CD4-positive, alpha-beta T cell treated with Interleukin-1 beta for 1 hour (primary cell): ENCODE measurements at places on chromosomes 2 and 18.
A peak's percentile ranks its signal among the peaks of the same experiment; 100 is the strongest.

DNA sequence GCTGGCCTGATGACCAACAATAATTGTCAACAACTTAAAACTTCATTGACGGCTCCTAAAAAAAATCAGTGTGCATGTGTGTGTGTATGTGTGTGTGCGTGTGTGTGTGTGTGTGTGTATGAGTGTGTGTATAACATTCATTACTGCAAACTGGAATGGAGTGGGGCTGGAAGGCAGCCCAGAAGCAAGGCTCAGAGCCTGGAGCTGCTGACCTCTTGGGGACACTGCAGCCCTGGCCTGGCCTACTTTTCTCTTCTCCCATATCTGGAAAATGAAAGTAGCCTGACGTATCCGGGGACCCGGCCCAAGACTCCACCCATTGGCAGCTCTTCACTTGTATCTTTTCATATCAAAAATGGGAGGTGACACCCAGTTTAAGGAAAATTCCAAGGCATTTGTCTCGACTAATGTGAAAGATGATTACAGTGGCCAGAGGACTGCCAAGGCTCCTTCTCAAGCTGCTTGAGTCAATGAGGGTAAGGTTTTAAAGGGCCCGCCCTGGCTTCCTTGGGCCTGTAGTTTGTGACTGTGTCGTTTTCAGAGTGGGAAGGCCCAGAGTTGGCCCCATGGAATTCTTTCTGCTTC, 72.4 kb upstream of the IL1R1 start:
- no peak for DNase-seq

DNA sequence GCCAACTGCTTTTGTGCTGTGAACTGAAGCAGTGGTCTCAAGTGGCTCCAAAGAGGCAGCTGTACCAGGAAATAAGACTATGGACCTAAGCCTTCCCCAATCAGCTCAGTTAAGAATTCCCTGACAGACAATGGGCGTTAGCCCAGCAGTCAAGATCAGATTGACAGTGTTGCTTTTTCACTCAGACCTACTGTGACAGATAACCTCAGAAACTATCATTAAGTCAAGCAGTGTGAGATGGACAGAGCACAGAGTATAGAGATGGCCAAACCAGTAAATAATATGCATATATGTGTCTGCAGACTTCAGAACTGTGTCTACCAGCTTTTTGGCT, 215.3 kb downstream of the ZFP36L2 start:
- DNase-seq, result no peak

- no peak for DNase-seq
Measured at GRCh38 chr2:127118467-127118866, 11.5 kb upstream of the BIN1 start.

- DNase-seq, result no peak
Measured at GRCh38 chr2:70745276-70745825, 22.6 kb downstream of the ADD2 start.

- peak; percentile 32 for DNase-seq
Measured at GRCh38 chr18:70288851-70289328, at the start of gene SOCS6. Gene SOCS6, plus strand, starts transcription at chr18:70289045. Its CDS starts 35,624 bp downstream, at chr18:70324669.

- no peak for DNase-seq
Measured at GRCh38 chr2:3033315-3033714, 344.3 kb downstream of the EIPR1 start.

DNA sequence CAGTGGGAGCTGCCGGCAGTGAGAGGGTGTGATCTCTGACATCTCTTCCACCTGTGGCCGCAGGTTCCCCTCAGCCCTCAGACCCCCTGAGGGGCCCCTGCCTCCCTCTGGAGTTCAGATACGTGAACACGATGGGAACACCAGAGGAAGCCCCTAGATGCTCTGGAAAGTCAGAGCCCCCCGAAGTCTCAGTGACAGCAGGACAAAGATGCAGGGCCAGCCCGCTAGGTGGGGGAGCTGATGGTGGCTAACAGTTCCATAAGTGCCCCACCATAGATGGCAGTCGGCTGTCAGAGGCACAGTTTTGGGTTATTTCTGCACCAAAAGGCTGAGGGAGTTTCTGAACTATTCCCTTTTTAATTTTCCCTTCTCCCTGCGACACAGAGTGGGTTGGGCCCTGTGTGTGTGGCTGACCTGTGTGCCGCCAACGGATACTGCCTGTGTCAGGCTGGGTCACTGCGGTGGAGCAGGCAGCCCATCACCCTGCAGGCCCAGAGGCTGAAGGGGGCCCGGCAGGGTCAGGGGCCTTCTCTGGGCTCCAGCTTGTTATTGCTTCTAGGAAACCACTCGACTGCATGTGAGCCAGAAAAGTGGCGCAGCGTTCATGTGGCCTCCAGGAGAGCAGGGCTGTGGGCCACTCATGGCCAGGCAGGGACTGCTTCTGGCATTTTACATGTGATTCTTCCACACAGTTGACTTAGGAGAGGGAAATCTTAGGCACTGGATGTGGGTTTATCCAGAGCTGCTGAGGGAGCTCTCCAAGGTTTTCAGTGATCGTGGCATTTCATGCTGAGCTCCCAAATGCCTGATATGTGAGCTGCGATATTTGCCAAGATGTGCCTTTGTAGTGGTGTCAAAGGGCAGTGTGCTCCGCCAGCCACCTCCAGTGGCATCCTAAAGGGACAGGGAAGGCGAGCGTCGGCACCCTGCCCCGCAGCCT, 225.1 kb downstream of the SH3RF3 start:
- no peak for DNase-seq

GRCh38 chr2:102110596-102111334, 31.8 kb upstream of the IL1R1 start:
- no peak for DNase-seq

DNA sequence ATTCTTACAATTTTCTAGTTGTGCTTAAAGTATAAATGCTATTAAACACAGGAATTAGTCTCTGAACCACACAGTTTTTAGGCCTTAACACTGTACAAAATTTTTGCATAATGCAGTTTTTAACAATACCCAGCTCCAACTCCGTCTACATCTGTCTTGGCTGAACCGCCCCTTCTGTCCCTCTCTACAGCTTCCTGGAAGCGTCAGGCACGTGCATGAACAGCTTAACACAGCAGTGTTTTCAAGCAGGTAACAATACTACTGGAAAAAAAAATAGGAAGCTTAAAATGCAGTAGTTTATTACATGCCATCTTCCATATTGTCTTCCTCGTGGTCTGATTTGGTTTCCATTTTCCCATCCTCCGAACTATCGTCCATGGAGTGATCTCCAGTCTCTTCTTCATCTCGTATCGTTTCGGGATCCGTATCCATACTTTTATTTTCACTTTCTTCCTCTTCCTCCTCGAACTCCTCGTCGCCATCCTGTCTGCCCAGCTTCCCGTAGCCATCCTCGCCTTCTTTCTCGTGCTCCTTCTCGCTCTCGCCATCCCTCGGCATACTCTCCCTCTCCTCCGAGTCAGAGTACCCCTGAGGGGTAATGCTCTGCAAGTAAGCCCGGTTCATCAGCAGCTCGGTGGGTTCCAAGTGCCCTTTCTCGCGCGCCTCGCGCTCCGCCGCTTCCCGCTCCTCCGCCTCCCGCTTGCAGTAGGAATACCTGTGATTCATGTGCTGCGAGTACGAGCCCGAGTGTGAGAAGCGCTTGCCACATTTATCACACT, 130.6 kb downstream of the ZEB2 start:
- DNase-seq, result no peak

DNA sequence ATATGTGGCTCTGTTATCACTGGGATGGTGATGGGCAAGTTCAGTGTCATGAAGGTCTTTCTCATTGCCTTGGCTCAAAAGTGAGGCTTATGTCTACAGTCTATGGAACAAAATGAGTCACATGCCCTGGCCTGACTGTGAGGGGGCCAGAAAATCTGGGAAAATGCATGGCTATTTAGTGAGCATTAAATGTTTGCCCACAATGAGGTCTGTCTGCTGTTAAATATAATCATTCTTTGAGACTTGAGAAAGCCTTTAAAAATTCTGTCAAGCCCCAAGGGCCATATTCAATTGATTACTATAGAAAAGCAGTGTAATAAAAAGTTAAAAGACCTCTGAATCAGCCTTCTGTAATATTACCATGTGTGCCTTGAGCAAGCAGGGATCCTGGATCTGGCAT, 5.5 kb upstream of the RNF144A start:
- DNase-seq, result no peak

DNA sequence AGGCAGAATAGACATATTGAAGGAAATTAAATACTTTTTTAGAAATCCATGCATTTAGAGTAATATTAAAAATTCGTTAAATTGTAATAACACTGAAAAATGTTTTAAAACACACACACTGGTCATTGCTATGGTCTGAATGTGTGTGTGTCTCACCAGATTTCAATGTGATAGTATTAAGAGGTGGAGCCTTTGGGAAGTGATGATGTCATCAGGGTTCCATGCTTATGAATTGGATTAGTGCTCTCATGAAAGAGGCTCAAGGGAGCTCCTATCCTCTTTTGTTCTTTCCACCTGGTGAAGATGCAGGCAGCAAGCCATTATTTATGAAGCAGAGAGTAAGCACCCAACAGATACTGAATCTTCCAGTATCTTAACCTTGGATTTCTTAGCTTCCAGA, 441.8 kb downstream of the CDH2 start:
- DNase-seq, result no peak

GRCh38 chr2:23502096-23502495, 117.1 kb downstream of the KLHL29 start:
- DNase-seq, result no peak

- DNase-seq, result no peak
Measured at GRCh38 chr2:50613161-50613560, 418.8 kb downstream of the NRXN1 start.

DNA sequence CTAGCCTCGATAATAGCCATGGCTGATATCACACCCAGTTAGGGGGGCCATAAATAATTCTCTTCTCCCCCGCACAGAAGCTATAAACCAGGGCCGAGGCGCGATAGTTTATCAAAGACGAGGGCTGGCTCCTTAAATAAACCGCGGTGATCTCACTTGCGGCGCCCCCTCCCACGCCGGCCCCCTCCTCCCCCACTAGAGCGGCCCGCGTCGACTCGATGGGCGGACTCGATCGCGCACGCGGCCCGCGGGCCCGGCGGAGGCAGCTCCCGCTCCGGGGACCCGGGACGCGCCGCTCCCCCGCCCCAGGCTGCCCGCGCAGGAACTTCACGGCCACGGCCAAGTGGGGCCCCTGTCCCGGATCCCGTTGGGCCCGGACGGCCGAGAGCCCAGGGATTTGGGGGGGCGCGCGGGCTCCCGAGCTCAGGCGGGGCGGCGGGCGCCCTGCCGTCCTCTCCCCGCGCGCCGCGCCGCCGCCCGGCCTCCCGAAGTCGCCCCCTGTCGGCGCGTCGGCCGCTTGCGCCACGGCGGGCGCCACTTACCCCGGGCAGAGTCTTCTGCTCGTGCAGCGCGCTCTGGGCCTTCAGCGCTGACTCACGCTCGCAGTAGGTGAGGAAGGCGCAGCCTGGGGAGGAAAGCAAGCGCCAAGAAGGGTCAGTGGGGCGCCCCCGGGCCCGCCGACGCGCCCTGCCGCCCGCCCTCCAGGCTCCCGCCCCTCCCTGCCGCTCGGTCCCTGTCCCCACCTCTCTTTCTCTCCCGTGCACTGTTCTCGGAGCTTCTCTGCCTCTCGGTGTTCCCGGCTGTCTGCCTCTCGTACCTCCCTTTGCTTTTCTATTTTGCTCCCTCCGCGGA, 80.4 kb downstream of the CELF4 start:
- DNase-seq, result no peak

DNA sequence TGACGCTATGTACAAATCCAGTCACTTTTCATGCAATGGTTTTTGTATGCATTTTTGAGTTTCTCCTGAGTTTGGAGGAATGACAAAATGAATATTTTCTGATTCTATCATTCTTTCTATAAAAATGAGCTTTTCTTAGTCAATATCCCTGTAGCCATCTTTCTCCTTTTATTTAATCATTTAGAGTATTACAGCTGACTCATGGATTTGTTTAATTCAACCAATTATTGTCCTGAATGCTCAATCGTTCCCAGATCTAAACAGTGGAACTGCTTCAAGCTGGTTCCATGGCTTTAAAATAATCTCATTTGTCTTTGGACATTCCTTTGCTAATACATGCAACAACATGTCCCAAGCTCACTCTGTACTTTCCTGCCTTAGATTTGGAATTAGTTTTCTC, 368.8 kb downstream of the ADCYAP1 start:
- no peak for DNase-seq

- DNase-seq, result no peak
Measured at GRCh38 chr2:7403092-7403775, 486.0 kb downstream of the RNF144A start.
